ENCODE measurements at places on chromosomes 11 and 22.

DNA sequence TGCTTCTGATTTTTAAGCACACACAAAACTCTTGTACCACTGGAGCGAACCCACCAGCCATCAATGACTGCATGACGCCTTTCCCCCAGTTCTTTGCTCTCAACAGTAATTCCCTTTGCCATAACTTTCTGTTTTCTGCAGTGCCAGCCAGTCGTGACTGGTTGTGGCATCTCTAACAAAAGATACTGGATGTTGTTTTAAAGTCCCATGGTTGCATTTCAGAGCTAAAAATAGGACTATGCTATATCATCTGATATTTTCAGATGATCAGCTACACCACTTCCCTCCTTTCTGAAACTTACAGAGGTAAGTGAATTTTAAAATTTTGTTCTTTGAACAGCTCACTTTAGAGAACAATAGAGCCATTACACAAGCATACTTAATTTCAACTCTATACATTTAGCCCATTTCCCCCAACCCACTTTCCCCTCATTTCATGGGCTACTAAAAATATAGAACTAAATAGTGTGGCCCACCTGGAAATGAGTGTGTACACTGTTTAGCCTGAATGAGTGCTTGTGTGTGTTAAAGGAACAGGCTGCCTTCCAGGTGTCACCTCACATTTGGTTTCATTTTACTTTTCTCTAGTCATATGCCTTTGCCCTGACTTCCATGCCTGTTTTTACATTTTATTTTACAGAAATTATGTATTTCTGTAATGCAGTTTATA, 136.9 kb upstream of the ZC3H12C start:
- no peak for DNase-seq

DNA sequence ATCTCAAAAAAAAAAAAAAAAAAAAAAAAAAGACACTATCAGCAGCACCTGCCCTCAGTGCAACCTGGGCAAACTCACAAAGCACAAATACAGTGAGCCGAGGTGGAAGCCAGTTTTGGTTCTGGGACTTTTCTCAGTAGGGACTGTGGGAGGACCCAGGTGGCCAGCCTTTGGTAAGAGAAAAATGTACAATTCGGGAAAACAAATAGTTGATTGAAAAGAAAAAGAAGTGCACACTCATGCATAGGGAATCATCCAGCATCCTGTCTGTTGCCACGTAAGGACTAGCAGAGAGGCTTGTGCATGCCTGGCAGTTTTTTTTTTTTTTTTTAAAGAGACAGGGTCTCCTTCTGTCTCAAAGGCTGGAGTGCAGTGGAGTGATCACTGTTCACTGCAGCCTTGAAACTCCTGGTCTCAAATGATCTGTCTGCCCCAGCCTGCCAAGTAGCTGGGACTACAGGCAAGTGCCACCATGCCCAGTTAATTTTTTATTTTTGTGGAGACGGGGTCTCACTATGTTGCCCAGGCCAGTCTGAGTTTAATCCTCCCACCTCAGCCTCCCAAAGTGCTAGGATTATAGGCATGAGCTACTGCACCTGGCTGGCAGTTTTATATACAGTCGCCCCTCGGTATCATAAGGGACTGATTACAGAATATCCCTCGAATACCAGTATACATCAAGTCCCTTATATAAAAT, 36.7 kb downstream of the TPST2 start:
- DNase-seq: no peak

DNA sequence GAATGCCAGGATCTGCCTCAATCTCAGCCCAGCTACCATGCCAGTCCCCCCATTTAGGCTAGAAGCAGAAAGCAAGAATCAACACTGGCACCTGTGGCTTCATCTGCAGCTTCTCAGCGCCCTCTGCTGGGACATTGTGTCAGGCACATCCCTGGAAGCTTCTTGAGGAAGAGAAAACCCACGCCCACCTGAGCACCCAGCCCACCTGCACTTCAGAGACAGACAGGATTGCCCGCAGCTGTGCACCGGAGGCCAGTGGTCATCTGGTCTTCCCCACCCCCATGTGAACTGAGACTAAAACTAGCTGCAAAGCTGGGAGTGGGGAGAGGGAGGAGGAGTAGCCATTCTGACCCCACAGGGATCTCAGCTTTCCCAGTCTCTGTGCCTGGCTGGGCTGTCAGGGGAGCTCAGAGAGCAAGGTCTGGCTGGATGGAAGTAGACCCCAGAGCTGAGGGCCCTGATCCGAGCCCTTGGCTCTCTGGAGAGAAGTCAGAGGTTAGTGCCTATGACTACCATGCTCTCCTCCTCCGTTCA, 66.8 kb downstream of the FEZ1 start:
- peak; percentile 26 for DNase-seq

DNA sequence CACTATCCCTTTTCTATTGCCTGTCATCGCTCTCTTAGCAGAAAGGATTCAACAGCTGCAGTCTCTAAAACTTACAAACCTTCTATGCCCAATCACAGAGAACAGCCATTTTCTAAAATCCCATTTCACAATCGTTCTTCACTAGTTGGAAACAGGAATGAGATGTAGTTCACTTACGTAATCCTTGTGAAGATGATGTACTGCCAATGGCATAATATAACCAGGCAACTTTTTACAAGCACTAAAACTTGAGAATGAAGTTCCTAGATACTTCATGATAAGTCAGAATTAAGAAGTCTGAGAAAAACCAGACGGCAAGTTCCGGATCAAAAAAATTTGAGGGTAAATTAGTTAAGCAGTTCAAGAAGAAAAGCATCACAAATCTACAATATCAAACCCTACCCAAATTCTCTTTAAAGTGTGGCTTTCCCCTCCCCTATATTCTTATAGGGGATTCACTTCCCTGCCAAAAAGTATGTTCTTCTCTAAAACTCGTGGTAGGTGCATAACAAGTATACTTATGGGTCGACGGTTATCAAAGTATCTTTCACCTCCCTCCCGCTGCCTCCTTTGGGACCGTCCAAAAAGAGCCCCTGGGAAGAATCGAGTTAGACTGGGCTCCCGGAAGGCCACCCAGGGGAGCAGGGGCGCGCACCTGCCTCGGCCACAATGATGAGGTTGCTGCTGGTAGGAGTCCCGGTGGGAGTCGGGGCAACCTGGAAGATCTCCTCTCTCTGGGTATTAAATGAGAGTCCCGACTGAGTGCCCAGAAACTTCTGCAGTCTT, 666 bp downstream of the MSANTD4 start:
- no peak for DNase-seq

DNA sequence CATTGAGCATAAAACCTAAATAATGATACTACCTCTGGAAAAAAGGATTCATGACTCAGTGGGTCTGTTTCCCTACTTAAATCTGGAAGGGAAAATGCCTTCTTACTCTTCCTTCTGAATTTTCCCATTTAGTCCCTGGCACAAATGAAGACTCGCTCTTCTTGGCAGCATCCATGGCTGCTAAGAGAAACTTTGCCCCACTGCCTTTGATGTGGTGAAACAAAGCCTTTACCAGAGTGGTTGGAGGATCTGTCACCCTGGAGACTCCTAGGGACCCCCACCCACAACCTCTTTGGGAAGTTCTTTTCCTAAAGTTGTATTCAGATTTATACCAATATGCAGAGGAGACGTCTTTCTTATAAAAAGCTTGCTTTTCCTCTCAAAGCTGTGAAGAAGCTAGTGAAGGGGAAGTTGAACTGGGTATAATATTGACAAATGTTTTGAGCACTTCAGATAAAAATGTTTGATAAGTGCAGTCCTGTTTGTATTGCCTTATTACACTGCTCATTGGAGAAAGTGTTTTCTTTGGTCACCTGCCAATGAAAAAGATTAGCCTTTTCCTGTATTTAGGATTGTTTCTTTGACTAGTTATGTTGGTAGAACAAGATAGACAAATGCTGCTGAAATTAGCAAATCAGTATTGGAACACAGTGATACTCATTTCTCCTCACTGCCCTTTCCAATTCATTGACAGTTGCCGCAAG, 77.3 kb downstream of the ARFGAP2 start:
- no peak for DNase-seq

DNA sequence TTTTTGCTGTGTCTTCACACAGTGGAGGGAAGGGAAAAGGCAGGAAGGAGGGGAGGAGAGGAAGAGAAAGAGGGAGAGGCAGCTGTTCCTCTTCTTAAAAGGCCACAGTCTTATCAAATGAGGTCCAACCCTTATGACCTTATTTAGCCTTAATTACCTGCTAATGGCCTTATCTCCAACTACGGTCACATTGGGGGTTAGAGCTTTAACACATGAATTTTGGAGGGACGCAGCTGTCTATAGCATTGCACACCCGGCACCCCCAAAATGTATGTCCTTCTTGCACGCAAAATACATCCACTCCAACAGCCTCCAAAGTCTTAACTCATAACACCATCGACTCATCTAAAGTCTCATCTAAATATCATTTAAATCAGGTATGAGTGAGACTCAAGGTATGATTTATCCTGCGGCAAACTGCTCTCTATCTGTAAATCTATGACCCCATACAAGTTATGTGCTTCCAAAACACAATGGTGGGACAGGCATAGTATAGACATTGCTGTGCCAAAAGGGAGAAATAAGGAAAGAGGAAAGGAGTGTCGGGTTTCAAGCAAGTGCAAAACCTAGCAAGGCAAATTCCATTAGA, 45.0 kb upstream of the ASPHD2 start:
- no peak for DNase-seq

DNA sequence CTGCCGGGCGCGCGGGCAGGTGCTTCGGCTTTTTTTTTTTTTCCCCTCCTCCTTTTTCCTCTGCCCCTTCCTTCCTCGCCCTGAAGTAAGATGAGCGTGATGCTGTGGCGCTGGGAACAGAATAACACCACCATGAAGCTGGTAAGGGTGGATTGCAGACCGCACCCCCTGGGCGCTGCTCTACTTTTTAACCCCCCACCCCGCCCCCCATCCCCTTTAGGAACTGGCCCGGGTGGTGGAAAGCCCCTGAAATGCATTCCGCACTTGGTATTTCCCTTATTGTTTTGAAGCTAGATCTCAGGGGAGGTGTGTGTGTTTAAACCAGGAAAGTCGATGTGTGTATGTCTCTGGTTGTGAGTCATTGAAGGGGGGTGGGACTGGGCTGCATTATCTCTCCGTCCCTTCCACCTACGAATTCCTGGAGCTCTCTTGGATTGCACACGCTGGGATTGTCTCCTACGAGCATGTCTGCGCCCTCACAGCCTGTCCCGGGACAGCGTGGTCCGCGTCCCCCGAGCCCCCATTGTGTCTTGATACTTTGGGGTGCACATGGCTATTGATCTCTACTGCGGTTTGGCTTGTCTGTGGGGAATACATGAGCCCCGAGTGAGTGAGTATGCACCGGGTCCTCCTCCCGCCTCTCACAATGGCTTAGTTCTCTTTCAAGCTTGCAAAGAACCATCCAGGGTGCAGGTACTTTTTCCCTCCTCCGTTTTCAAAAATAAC, 64.9 kb downstream of the NAV2 start:
- peak; percentile 31 for DNase-seq

DNA sequence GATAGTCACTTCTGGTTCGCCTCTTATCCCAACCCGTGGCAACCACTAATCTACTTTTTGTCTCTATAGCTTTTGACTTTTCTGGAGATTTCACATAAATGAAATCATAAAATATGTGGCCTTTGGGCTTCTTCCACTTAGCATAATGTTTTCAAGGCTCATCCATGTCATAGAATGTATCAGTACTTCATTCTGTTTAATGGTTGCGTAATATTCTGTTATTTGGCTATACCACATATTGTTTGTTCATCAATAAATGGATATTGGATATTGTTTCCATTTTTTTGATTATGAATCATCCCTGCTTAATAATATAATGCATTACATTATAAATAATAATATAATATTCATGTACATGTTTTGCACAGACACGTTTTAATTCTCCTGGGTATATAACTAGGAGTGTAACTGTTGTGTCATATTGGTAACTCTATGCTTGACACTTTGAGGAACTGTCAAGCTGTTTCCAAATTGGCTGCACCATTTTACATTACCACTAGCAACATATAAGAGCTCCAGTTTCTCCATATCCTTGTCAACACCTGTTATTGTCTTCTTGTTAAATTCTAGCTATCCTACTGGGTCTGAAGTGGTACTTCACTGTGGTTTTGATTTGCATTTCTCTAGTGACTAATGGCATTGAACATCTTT, 181.5 kb downstream of the CADM1 start:
- DNase-seq: no peak
